ENCODE measurements at places on chromosomes 1 and 21.

GRCh38 chr21:32134441-32135130 lies 144.3 kb downstream of the MIS18A start:
- DNase-seq = no peak

DNA sequence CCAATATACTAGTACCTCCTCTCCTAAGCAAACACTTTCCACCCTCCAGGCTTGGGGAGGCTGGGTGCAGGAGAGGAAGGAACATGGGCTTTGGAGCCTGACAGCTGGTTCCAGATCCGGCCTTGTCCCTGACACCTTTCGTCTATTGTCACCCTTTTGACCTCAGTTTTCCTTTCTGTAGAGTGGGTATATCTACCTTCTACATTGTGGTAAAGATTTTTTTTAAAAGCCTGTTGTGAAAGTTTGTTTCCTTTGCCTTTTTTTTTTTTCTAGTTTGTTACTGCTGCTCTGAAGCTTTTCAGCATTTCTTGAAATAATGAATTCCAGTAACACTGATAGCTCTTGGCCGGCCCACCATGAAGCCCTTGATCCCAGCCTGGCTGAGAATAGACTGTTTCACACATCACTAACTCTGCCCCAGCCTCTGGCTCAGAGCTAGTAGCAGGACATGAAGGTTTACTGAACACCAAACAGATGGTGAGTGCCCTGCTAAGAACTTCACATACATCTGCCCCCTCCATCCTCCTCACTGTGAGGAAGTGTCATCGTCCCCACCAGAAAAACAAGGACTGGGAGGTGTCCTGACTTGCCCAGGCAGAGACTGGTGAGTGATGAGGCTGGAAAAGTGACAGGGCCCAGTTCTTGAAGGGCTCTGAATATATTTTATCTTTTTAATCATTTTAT lies 33.0 kb upstream of the ID3 start:
- no peak for DNase-seq

GRCh38 chr21:42456457-42456856 lies 39.6 kb downstream of the RSPH1 start:
- no peak for DNase-seq

DNA sequence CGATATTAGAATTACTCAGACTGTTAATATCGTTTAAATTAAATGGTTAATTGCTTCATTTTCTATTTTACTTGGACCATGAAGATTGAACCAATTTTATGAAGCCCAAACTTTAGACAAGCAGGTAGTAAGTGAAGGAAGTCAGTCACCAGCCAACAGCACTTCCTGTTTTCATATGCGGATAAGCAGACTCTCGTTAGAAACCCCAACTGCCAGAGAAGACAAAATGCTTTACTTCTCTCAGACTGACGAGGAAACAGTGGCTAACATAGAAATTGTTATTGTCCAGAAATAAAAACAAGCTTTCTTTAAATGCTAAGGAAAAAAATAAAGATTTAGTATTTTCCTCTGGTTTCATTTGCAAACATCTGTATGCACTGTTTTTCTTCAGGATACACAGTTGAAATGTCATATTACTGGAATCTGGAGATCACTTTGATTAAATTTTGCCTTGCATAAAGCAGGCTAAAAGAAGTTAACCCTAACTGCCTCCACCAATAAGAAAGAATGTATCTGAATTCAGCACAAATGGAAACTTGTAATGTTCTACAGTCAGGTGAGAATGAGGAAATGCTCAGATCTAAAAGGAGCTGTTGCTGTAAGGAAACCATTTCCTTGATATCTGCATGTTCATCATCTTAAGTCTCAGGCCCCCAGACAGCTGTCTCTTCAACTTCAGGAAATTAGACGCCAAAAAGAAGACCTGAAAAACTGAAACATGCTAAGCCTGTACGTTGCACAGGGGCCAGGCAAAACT lies 129.8 kb upstream of the SAMSN1 start:
- DNase-seq = no peak

DNA sequence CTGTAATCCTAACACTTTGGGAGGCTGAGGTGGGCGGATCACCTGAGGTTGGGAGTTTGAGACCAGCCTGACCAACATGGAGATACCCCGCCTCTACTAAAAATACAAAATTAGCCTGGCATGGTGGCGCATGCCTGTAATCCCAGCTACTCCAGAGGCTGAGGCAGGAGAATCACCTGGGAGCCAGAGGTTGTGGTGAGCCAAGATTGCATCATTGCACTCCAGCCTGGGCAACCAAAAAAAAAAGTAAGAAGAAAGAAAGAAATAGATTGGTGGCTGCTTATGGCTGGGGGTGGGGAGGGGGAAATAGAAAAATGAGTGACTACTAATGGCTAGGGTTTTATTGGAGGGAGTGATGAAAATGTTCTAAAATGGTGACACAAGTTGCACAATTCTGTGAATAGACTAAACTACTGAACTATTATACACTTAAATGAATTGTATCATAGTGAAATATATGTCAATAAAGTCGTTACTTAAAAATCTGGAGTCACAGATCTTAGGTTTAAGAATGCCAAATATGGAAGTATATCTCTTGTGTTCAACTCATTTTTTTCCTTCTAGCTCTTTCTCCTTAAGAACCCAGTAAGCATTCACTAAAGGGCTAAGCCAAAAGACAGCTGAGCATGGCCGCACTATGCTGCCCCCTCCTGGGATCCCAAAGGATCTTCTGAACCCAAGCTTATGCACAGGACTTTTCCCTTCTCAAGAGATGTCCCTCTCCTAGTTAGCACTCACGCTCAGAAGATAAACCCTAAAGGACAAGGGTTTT lies 3.2 kb upstream of the NPL start:
- peak; percentile 65 for DNase-seq

DNA sequence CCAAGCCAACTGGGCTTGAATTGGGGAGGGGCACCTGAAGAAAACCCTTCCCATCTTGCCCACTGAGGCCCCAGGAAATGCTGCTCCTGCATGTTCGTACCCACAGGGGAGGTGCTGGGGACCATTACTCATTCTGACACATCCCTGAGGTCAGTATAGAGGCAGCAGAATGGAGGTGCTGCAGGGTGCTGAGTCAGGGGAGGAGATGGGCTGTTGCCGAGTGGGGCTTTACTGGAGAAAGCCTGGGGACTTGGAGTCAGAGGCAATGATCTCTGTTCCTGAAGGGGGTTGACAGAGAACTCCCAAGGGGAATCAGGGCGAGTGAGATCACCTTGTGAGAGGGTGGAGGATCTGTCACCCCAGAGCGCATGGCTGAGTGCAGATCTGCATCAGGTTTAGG lies 40.2 kb upstream of the KCNA10 start:
- DNase-seq = no peak

DNA sequence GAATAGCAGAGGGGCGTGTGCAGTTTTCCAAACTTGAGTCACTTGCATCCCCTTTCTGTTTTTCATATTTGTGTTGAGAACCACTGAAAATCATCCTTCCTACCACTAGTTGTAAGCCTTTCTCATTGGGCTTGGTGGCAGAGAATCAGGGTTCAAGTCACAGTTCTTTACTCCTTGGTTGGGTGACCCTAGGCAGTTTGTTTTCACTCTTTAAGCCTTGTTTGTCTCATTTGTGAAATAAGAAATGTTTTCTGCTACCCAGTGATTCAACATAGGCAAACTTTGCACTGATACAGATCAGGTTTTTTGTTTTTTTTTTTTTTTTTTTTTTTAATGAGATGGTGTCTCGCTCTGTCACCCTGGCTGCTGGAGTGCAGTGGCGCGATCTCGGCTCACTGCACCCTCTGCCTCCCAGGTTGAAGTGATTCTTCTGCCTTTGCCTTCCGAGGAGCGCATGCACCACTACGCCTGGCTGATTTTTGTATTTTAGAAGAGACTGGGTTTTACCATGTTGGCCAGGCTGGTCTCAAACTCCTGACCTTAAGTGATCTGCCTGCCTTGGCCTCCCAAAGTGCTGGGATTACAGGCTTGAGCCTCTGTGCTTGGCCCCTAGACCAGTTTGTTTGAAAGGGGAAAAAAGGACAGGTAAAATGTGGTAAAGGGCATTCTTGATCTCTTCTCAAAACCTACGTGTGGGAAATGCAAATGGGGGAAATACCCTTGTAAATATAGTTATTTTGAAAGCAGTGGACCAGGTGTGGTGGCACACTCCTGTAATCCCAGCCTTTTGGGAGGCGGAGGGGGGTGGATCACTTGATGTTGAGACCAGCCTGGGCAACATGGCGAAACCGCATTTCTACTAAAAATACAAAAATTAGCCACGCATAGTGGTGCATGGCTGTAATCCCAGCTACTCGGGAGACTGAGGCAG lies 3.2 kb downstream of the CLIC4 start:
- no peak for DNase-seq

DNA sequence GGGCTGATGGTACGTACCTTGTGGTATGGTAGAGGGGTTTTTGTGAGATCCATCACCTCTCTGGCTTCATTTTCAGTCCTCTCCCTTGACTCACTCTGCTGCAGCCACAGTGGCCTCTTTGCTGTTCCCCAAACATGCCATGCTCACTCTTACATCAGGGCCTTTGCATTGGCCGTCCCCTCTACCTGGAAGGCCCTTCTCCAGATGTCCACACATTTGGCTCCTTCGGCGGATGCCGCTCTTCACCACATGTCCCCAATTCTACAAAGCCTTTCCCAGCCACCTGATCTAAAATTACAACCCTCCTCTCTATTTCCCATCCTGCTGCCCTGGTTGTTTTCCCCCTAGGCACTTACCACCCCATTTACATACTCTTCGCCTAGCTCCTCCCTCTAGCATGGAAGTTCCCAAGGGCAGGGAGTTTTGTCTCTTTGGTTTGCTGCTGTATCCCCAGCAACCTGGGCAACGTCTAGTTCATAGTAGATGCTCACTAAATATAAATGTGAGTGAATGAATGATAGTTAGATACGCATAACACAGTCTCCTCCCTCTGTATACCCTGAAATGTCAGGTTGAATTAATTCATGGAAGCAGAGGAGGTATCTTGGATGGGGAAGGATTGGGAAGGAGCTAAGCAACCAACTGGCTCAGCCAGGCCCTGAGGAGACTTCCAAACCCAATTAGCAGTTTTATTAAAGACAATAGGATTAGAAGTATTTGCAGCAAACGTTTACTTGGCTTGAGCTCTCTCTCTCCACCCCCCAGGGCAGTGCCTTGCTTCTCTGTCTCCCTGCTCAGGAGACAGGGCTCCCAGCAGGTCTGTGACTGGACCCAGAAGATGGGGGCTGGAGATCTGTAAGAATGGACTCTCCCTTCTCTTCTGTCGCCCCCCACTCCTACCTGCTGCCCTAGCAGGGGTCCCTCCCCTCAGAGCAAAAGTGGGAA lies 264.2 kb downstream of the GRIK3 start:
- DNase-seq = peak; percentile 37

DNA sequence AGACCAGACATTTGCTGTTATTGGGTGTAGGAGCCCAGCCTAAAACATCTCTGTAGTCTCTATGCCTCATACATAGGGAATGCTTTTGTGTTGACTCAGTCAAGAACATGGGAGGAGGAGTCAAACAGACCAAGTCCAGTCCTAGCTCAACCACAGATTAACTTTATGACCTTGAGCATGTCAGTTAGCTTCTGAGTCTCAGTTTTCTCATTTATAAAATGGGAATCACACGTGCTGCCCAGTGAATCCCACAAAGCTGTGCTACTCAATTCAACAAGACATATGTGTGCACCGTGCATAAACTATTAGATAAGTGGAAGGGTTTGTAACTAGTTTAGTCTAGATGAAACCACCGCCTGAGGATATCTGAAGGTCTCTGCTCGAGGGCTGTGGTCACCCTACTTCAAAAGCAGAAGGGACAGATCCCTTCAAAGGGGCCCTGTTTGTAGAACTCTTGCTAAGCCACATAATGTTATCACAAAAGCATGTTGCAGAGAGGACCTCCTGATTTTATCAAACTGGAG lies 109.5 kb upstream of the NFIA start:
- no peak for DNase-seq

Data from iPS-NIHi11 (cell line).